DMS 273 treated with DMSO at 0.1 percent for 48 hours (cell line): ENCODE measurements at places on chromosomes 11 and 22.

DNA sequence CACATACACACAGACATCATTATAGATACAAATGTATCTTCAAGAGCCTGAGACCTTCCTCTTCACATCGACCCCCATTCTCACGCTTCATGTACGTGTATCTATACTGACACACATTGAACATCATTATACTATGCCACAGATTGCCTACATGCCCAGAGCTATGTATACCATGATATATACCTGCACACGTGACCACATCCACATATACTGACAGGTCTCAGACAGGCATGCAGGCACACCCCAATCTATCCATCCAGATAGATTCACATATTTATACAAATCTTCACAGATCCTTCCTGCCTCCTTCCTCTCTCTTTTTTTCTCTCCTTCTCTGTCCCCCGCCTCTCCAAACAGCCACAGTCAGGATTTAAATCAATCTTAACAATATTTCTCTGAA, 140.1 kb downstream of the CEP164 start:
- no peak for DNase-seq

- no peak for DNase-seq
Observed at GRCh38 chr22:33958741-33959140, 38.5 kb upstream of the LARGE1 start.

- DNase-seq: no peak
Observed at GRCh38 chr11:73995731-73996130, 13.1 kb upstream of the UCP2 start.

DNA sequence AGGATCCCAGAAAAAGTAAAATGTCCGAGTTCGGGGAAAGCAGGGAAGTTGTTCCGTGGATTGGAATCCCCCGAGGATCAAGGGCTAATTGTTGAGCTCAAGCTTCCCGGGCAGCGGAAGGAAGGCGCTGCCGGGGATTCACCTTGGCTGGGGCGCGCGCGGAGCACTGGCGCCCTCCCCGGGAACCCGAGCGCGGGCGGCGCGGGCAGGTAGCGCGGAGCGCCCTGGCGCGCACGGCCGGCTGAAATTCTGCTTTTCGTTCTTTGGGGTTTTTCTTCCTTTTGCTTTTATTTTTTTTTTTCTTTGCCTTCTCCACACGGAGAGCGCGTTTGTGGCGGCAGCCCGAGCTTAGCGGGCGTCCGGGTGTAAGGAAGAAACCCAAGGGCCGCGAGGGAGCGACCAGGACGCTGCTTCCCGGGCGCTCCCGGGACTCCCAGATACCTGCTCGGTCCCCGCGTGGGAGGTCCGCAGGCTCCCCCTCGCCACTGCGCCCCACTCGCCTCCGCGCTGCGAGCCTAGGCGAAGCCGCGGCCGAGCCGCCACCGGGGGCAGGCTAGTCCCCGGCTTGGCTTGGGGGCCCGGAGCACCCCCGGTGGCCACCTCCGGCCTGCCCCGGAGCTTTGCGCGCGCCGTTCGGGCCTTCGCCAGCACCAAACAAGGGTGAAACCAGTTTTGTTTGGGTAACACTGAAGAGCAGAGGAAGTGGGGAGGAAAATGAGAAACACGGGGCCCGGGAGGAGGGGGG, 4.8 kb upstream of the IGF2 start:
- no peak for DNase-seq

GRCh38 chr11:7525424-7525823, 11.6 kb downstream of the PPFIBP2 start:
- DNase-seq: no peak

DNA sequence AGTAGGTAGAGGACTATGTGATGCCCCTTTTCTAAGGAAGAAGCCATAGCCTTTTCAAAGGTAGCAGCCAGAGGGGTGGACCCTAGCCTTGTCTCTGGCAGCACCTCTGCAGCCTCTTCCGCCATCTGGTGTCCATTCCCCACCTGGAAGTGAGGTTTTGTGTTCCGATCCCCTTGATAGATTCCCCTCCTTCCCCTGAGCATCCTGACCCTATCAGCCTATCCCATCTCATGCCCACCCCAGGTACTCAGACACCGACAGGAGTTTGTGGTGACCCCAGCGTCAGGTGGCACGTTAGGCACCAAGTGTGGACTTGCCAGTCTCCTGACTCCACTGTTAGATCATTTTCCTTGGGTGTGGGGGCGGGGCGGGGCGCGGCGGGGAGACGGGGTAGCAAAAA, 398 bp upstream of the FAM89B start:
- peak; percentile 32 for DNase-seq

DNA sequence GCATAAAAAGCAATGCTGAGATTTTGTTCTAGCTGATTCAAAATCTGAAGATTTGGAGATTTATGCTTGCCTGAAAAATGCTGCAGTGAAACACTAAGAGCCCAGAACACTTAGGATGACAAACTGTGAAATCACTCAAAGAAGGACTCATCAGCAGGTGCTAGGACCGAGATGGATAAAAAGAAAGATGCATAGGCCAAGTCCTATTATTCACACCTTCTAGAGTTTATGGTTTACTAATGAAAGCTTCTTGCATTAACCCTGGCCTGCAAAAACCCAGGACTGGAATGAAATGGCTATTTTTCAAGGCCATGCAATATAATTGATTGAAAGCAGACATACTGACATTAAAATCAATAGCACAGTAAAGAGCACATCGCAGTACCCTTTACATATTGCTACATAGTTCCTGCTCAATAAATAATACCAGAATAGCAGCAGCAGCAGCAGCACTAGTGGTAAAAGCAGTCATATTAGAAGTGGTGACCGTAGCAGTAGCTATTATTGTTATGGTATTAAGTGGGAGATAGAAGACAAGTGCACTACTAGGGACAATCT, 161.7 kb downstream of the RAB38 start:
- DNase-seq: no peak

DNA sequence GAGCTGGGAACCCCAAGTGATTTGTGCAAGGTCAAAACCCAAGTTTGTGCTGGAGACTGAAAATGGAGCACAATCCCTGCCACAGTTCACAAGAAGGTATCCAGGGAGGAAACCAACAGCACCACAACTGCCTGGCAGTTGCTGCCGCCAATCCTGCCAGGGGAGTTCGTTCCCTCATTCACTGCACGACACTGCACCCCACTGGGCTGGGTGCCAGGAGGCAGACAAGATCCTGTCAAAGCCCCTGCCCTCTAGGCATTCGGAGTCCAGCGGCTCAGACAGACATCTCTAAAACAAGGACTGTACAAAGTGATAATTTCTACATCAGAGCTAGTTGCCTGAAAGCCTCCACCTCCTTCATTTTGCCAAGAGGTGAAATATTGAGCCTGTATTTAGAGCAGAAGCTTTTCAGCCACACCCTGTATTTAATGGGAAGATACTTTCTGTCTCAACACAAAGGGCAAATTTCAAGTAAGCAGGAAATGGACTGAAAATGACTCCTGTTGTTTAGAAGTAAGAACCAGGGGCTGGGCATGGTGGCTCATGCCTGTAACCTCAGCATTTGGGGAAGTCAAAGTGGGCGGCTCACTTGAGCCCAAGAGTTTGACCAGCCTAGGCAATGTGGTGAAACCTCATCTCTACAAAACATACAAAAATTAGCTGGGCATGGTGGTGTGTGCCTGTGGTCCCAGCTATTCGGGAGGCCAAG, 277.4 kb upstream of the NARS2 start:
- no peak for DNase-seq

GRCh38 chr11:12133547-12134235, 23.3 kb downstream of the MICAL2 start:
- DNase-seq: no peak

GRCh38 chr11:126996036-126996804, 4.3 kb downstream of the KIRREL3 start:
- no peak for DNase-seq

GRCh38 chr11:125341676-125342075, 154.4 kb downstream of the FEZ1 start:
- DNase-seq: no peak

DNA sequence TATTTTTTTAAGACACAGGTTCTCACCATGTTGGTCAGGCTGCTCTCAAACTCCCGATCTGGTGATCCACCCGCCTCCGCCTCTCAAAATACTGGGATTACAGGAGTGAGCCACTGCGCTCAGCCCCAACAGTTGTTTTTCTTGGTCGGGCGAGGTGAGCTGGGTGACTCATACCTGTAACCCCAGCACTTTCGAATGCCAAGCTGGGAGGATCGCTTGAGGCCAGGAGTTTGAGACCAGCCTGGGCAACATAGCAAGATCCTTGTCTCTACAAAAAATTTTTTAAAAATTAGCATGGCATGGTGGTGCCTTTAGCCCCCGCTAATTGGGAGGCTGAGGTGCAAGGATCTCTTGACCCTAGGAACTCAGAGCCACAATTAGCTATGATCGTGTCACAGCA, 7.0 kb upstream of the NF2 start:
- DNase-seq: no peak
